Stimulated activated naive CD8-positive, alpha-beta T cell treated with anti-CD3 and anti-CD28 coated beads, Interleukin-15, Interleukin-2, amounts not matched to agents 100 U/mL and 50 U/mL, for 24 hours (primary cell): ENCODE measurements at places on chromosomes 2 and 18.

DNA sequence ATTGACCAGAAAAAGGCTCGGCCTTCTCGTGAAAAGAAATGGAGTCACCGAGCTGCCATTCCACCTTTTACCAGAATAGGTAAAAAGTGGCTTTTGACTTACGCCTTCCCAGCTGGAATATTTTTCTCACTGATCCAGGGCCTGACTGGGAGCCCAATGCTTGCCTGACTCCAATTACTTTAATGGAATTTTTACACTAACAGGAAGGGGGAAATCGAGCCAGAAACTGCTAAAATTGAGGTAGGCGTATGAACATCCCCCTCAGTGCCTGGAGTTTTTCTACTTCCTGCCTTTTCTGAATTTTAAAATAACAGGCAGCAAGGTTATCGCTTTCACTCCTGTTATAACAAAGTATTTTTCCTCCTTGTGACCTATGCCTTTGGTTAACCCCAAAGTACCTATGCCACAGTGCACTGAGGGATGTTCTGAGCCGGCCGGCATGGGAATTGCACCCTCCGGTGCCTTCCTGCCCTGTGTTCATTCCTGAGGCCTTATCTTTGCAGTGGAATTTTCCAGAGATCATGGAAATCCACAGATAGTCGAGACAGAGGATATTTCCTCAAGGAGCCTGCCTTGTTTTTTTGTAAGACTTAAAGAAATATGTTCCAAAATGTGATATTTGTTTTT is 18.3 kb upstream of the RPL31 start:
- no peak for DNase-seq

GRCh38 chr2:42954227-42954962 is 162.0 kb upstream of the HAAO start:
- DNase-seq: no peak

- DNase-seq: no peak
Observed at GRCh38 chr2:217955881-217956493, 46.8 kb downstream of the TNS1 start.

GRCh38 chr18:68738564-68738963 is 23.7 kb upstream of the TMX3 start:
- no peak for DNase-seq

DNA sequence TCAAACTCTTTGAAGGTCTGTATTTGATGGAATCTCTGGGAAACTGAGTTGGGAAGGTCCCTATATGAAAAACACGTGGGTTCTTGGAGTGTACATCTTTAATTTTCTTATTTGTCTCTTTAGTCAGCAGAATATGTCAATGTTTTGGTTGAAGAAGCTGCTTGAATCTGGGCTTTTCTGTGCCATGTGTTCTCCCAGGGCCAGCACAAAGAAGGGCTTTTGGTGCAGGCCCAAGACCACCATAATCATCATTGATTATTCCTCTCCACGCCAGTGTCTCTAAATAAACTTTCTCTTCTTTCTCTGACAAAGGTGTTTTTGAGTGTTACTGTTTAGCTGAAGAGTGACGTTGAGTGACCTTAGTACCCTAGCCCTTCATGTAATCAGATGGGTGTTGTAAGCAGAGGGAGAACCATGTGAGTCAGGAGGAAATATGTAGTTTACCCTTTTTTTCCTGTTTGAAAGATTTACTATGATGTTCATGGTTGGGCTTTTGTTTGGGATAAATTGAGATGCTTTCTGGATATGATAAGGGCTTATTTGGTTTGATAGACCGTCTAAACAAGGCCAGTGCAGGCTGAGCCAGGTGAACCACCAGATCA is 11.6 kb upstream of the TNP1 start:
- DNase-seq: no peak

DNA sequence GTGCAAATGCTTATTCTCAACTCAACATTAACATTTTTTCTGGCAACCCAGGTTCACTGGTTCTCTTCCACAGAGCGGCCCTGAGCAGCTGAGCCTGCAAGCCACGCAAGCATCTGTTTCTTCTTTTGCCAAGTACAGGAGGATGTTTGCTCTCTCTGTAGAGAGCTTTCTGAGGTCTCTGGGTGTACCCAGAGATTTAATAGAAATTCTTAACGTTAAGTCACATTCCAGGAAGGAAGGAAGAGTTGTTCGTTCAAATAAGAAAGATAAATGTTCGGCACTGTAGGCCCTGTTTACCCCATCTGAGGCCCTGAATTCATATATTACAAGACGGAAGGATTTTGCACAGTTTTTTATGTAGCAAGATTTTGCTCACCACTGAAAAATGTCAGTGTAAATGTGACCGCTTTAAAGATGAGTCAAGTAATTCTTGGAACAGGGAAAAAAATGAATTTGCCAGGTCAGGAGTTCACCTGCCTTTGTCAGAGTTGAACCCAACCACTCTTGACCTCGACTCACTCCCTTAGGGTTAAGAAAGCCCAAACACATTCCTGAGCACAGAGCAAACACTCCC is 30.1 kb downstream of the KCTD18 start:
- no peak for DNase-seq

DNA sequence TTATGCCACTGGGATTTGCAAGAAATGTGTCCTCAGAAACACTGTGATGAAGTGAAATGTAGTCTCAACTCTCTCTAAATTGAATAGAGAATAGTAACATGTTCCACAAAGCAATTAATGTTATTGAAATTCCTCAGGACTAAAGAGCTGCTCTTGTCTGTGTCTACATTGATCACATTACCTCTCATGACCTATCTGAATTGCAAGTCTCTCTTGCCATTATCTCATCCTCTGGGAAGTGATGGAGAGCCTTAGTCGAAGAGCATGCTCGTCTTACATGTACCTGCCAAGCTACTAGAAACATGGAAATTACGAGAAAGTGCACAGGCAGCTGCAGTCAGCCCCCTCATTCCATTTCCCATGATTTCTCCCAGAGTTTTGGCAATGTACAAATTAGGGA is 561.1 kb upstream of the ZNF804A start:
- no peak for DNase-seq

DNA sequence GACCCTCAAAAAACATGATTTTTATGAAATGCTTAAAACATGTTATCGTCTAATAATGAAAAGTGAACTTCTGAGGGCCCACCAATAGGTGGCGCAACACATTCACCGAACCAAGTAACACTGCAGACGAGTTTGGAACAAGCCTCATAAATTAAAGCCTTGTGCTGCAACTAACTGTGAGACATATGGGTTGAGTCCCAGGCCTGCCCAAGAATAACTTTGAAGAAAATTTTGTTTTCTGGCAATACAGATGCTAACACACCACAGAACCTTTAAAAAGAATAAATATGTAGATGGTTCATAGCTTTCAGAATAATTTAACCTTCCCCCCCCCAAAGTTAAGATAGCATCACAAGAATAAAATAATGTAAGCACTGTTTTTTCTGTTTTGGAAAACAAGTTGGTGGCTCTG is 285.9 kb downstream of the RNF144A start:
- peak; percentile 62 for DNase-seq

- no peak for DNase-seq
Observed at GRCh38 chr2:60512062-60512622, 41.3 kb downstream of the BCL11A start.

GRCh38 chr2:29361231-29361630 is 246.0 kb downstream of the CLIP4 start:
- DNase-seq: no peak

DNA sequence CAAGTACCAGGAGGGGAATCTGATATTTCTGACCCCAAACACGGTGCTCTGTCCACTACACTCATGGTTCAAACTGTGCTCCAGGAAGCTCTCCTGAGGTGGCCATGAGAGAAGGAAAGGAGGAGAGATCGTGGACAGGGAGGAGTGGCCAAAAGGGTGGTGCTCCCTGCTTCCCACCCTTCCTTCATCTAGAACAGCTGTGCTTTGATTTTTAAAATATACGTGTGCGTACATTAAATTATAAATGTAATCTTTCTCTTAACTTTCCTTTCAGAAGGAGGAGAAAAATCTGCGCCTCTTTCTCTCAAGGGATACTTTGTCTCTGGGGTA is 8.2 kb upstream of the CHRNA1 start:
- no peak for DNase-seq

DNA sequence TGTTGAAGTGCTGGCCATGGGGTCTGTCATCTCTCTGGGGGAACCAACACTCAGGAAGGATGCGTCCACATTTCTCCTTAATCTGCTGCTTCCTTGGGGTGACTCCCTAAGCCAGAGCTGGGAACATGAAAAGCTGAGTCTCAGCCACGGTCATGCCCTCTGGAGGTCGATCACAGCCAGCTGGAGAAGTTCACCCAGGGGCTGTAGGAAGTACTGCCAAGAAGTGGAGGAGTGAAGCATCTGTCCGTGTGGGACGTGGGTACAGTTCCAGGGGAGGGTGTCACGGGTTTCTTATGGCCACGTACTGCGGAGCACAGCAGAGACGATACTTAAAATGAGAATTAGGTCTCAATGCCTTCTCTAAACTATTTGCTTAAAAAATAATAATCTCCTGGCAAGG is 42.4 kb upstream of the IGFBP2 start:
- DNase-seq: no peak

DNA sequence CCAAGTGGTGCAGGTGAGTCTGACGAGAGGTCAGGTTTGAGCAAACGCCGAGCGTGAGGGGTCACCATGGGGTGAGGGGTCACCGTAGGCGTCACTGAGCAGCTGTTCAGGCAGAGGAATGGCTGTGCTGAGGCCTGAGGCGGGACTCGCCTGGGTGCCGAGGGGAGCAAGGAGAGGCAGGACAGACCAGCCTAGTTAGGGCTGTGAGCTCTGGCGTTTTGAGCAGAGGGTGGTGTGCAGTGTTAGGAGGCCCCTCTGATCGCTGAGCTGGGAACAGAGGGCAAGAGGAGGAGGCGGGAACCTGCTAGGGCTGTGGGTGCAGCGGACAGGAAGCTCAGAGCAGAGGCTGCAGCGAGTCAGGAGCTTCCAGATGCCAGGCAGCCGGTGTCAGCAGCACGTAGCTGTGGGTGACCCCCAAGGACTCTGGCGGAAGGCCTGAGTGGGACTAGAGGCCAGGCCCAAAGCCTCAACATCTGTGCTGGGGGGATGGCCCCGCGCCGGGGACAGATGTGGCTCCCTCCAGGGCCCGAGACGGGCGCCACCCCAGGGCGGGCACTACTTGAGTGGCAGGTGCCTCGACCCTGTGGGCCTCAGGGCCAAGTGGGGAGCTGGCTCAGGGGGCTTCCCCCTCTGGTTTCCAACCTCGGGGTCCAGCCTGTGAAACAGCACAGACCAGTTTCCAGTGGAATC is 55.7 kb downstream of the KCNG2 start:
- DNase-seq: no peak

GRCh38 chr2:69952336-69953115 is 8.9 kb downstream of the ASPRV1 start:
- DNase-seq: no peak

GRCh38 chr18:28151434-28151833 is 25.5 kb downstream of the CDH2 start:
- DNase-seq: no peak

DNA sequence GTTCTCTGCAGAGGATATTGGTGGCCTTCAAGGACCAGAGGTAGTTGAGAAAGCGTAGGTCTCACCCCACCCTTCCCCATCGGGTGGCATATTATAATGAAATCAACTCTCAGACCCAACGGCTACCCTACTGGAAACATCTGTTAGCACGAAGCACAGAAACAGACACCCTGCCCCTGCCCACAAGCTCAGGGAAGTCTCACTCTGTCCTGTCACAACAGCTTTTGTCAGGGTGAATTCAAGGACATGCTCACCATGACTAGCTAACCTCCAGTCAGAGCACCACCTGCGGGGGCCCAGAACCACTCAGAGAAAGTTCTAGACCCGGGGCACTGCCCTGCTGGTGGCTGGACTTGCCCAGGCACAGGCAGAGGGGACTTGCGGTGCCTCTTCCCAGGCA is 3.5 kb upstream of the B3GNT7 start:
- no peak for DNase-seq
